HCT116 (cell line): ENCODE measurements at places on chromosomes 6 and 20. TPM values are rescaled to one million over a fixed set of nuclear protein-coding genes. Genes with fewer than 3 reads are reported as not detected.

The NEURL2 gene
- 0.96 TPM for total RNA-seq

The RSPO3 gene
- total RNA-seq = not detected

The GNMT gene
- total RNA-seq = 0.57 TPM

The C6orf47 gene
- 13.4 TPM for total RNA-seq

The REM1 gene
- not detected for total RNA-seq
